ENCODE measurements at places on chromosomes 6 and 20.

- DNase-seq = no peak
Measured at GRCh38 chr20:37502654-37503053, 18.4 kb upstream of the NNAT start.

DNA sequence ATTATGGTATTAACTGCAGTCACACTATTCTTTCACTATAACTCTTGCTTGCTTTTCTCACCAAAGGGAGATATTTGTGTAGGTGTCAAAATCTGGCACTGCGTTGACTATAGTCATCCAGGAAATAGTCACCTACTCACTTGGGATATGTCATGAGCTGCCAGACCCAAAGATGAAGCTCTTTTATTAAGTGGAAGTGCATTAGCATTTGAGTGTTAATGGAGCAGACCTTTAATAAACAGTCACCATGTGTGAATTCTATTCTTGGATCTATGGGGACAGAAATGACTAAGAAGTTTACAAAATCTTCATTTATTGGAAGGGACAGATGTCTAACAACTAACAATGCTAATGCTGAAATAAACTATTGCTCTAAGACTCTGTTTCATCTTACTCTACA lies 130.1 kb upstream of the NEDD9 start:
- DNase-seq = no peak

DNA sequence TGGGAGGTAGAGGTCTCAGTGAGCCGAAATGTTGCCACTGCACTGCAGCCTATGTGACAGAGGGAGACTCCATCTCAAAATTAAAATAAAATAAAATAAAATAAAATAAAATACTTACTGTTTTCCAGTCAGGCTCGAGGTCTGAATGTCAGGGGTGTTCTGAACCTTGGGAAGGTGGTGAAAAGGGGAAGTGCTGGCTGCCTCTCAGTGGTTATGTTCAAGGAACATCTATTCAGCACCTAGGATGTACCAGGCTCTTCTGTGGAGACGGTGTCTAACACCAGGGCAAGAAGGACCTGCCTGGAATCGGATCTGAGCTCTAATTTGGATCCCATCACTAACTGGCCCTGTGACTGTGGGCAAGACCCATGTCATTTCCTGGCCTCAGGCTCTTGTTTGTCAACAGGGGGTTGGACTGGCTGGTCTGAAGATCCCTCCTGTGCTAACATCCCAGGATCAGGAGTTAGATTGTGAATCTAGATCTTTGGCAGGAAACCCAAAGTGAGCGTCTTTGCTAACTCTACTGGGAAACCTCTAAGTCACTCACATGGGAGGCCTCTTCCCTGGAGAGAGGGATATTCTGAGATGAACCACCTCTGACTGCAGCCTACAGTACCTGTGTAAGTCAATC lies 63.4 kb upstream of the SIRPG start:
- no peak for DNase-seq

GRCh38 chr6:129863664-129864063 lies 2.5 kb upstream of the TMEM244 start:
- no peak for DNase-seq

DNA sequence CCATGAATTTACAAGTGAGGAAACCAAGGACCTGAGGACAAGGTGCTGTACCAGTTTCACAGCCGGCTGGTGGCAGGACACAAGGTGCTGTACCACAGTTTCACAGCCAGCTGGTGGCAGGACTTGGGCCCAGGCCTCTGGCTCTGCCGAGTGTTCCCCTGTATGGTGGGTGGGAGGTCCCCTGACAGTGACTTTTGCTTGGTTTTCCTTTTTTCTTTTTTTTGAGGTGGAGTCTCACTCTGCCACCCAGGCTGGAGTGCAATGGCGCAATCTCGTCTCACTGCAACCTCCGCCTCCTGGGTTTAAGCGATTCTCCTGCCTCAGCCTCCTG lies 212.4 kb downstream of the LY86 start:
- no peak for DNase-seq

- no peak for DNase-seq
Measured at GRCh38 chr6:47023573-47023972, 18.6 kb downstream of the ADGRF1 start.

DNA sequence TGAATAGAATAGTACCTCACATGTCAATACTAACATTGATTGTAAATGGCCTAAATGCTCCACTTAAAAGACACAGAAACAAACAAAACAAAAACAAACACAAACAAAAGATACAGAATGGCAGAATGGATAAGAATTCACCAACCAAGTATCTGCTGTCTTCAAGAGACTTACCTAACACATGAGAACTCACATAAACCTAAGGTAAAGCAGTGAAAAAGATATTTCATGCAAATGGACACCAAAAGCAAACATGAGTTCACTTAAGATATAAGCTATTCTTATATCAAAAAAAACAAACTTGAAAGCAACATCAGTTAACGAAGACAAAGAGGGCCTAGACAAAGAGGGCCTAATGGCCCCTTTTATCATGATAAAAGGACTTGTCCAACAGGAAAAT lies 47.3 kb upstream of the ZNF133 start:
- DNase-seq = no peak

All from NCI-H774 (cell line).